ENCODE measurements at places on chromosomes 5 and 9.

- DNase-seq = no peak
Observed at GRCh38 chr5:57327561-57328367, 153.9 kb downstream of the GPBP1 start.

- DNase-seq = no peak
Observed at GRCh38 chr5:30867711-30868110, 325.8 kb upstream of the CDH6 start.

- no peak for DNase-seq
Observed at GRCh38 chr5:58076483-58077257, 383.2 kb downstream of the PLK2 start.

GRCh38 chr5:132176987-132177386, 50.7 kb downstream of the P4HA2 start:
- no peak for DNase-seq
